ENCODE measurements at places on chromosomes 1 and 21.
A peak's percentile ranks its signal among the peaks of the same experiment; 100 is the strongest.

- no peak for DNase-seq
Measured at GRCh38 chr1:232443372-232443771, 186.6 kb downstream of the SIPA1L2 start.

DNA sequence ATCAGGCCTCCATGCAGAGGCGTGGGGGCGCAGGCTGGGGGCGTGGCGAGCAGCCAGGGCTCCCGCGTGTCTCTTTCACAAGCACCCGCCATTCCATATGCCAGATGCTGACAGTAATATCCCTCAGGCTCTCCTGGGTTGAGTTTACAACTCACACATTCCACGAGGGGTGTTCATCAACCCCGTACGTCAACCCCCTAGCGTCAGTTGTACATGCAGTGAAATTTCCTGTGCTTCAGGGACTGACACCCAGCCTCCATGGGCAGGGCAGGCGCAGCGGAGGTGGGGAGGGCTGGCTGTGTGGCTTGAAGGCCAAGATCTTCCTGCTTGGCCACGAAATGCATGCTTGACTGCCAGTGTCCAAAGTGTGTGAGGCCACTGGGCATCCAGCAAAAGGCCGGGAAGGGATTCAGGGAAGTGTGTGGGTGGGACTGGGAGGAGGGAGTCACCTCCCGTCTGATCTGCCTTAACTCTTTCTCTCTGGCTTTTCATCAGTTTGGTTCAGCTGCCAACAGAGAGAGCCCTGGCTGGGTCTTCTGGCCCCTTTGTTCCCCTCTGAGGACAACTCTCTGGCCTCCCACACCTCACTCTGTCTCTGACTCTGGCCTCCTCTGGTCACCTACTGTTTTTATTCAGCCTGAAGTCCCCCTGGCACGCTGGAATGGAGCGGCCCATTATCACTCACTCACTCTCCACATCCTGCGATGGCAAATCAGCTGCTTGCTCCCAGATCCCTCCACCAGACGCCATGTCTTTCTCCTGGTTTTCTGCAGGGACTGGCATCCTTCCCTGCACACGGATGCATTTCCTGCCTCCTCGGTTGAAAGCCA, 33.8 kb downstream of the CLIC6 start:
- DNase-seq = no peak

GRCh38 chr1:173474097-173474779, 2.9 kb upstream of the PRDX6 start:
- no peak for DNase-seq

GRCh38 chr1:54218883-54219687, 19.1 kb downstream of the MRPL37 start:
- DNase-seq = no peak

DNA sequence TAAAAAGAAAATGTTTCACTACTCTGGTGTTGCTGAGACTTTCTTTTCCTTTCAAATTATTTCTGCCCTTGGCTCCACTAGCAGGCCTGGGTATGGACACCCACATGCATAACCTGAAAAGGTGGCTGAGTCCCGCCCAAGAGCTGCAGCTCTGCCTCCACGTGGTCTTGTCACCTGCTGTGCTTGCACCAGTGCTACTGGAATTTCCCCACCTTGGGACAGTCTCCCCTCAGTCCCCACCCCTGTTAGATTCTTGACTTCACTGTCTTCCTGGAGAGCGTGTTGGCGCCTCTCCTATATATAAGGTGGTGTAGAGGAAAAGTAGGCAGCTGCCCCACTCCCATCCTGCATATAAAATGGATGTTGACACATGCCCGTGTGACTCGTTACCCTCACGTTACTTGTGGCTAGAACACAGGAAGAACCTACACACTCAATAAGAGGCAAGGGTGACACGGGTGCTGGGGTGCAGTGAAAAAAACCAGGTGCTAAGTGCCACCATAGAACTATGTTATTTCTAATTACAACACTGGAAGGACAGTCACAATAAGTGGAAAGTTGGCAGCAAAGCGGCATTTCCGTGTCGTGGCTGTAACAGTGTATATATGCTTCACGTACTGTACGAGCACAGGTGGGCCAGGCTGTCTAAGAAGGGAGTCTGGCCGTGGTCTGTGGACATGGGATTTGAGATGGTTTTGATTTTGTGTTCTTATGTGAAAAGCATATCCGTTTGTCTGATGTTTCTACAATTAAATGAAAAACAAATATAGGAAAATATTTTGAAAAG, 61.0 kb downstream of the POFUT2 start:
- no peak for DNase-seq

DNA sequence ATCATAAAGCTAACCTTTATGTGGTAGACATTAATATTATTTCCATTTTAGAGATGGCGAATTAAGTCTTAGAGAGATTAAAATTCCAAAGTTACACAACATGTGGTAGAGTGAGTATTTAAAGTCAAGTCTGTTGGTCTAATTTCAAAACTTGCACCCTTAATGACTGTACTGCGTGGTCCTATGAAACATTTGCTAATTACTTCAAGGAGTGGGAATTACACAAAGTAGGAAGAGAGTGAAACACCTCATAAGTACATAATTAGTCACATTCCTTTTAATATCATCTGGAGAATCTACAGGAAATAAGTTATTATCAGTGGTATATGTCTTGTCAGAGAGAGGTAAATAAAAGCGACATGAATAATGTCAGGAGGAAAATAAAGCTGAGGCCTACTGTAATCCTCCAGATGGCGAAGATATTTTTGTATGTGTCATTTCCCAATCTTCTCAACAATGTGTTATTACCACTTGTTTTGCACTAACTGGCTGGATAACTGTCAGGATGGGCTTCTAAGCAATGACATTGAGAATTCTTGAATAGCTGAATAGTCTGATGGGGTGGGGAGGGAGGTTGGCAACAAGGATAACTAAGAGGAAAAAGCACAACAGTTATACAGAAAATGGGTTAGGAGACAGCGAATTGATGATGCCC, 95.5 kb downstream of the TNFSF18 start:
- DNase-seq = no peak

GRCh38 chr21:38383411-38384237, 114.7 kb downstream of the ERG start:
- DNase-seq = no peak

GRCh38 chr1:51433972-51434510, 85.0 kb downstream of the EPS15 start:
- no peak for DNase-seq

- DNase-seq = no peak
Measured at GRCh38 chr1:32246888-32247273, at the start of gene FAM167B. Gene FAM167B (plus strand): TSS chr1:32247222. CDS start chr1:32247422, 200 bp downstream.

DNA sequence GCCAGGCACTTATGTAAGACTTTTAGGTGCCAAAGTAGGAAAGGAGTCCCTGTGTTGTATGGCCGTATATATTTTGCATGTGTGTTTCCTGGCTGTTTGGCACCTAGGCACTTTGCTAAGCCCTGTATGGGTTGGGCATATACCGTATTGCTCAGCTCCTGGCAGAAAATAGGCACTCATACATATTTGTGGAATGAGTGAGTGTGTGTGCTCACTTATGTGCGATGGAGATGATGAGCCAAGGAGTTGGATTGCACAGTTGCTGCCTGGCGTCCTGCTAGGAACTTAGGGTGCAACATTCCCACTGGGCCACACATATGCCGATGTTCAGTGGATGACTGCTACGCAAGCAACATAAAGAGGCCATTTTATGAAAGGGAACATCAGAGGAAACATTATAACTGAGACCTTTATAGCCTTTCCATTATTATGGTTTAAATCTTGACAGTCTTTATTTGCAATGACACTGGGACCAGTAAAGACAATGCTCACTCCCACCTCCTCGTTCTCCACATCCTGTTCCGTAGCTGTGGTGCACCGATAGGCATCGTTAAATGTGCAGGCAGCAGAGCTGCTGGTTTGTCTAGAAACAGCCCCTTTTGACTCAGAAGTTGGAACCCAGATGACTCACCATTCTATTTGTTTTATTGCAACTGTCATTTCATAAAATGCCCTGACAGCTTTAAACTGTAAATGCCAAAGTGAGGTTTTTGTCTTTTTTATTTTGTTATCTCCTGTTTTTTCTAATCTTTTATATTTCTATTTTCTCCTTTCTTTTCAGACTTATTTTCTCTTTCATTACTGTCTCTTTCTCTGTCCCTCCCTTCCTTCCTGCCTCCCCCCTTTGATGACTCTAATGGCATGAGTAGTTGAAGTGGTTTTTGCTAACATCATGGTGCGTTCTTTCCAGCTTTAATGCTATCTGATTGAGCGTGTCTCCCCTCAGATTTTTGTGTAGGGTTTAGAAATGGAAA, 36.1 kb downstream of the PEX14 start:
- peak; percentile 52 for DNase-seq

- DNase-seq = no peak
Measured at GRCh38 chr1:186819126-186819525, 9.6 kb upstream of the PLA2G4A start.

DNA sequence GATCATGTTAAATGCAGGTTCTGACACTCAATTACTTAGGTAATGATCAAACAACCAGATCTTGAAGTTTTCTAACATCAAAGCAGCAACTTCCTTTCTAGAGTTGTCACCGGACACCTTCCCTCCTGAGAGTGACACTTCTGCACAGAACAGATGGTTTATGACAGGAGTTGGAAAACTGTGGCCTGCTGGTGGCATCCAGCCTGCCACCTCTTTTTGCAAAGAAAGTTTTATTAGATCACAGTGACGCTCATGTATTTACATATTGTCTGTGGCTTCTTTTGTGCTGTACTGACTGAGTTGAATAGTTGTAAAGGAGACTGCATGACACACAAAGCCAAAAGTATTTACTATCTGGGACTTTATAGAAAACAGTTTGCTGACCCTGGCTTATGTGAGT, 28.3 kb downstream of the DDR2 start:
- no peak for DNase-seq

DNA sequence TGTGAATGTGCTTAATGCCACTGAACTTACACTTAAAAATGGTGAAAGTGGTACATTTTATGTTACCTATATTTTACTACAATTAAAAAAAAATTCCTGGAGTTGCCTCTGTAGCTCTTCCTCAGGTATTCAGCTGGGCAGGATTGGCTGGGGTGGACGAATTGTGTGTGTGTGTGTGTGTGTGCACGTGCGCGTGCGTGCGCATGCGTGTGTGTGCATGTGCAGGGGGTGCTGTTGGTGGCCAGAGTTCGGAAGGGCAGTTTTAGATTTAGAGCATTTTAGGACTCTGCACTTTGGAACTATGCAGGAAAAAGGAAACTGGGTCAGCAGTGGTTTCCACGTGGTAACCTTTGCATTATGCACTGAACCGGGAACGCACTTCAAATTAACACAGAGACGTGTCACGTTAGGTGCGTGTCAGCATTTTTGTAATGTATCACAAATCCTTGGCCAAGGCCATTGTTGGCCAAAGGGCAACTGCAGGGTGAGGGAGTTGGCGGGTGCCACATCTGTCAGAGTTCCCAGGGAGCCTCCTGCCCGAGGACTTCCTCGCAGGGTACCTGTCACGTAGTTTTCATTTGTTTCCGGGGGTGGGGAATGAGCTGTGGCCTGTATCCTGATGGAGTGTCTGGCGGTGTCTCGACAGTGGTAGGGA, 312.8 kb downstream of the CAMTA1 start:
- no peak for DNase-seq

DNA sequence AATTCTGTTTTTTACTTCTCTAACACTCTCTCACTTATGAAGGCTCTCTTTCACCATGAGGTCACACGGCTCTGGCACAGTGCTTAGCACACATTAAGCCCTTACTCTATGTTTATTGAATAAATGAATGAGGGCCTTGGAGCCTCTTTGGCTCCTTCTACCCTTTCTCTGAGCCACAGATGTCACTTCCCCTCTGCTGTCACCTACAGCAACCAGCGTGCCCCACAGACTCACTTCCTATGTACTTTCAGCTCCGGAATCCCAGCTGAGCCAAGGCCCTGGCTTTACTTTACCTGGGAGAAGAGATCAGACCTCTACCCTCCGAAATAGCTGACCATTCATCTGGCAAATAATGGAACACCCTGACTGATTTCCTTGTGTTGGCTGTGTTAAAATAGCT, 53.7 kb upstream of the HMCN1 start:
- no peak for DNase-seq

GRCh38 chr1:154864189-154864975, 5.7 kb downstream of the KCNN3 start:
- DNase-seq = no peak

GRCh38 chr1:125065821-125066180, 3881.0 kb downstream of the SRGAP2C start:
- no peak for DNase-seq

- DNase-seq = no peak
Measured at GRCh38 chr1:161930064-161930463, 93.6 kb downstream of the OLFML2B start.

DNA sequence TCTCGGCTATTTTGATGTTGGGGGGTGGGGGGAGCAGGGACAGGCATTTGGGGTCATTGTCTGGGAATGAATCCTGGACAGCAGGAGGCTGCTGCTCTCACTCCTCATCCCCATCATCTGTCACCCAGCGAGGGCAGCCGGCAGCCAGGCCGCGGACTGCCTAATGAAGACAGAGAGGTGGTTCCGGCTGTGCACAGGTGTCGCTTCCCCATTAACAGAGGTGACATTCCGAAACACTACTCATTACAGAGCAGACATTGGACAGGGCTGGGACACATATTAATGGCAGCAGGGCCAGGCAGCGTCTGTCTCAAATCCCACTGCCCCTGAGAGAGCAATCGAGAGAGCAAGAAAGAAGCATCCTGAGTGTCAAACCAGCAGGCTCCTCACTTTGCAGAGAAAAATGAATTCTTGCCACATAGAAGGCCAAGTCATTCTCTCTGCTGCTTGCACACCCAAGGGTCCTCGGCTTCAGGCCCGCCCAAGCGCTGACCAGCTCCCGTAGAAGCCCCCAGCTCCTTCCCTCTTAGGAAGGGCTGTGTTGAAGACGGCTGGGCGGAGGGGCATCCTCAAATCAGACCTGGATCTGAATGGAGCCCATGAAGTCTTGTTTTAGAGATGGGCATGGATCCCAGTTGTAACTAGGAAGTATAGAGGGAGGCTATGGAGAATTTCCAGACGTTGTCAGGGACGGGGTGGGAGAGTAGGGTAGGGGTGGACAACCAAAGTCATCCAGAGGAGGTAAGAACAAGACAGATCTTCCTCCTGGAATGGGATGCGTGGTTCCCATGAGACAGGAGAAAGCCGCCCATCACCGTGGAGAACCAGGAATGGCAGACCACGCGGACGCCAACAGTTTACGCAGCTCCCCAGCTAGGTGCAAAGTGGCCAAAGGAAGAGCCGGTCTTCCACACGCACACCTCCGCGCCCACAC, 8.2 kb upstream of the LEMD1 start:
- no peak for DNase-seq

DNA sequence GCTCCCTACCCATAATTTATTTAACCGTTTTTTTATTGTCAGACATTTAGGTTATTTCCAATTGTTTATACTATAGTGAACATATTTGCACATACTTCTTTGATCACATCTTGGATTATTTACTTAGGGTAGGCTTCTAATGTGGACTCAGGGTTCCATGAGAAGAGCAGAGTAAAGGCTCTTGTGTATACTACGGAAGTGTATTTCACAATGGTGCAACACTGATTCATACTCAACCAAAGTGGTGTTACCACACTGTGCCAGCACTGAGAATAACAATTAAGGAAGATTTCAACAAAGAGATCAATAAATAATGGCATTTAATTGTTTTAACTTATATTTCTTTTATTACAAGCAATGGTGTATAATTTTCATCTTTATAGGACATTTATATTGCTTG, 251.2 kb downstream of the ZNF326 start:
- DNase-seq = no peak
